ENCODE measurements at places on chromosomes 3 and 15. TPM values are rescaled to one million over a fixed set of nuclear protein-coding genes. Genes with fewer than 3 reads are reported as not detected.

DNA sequence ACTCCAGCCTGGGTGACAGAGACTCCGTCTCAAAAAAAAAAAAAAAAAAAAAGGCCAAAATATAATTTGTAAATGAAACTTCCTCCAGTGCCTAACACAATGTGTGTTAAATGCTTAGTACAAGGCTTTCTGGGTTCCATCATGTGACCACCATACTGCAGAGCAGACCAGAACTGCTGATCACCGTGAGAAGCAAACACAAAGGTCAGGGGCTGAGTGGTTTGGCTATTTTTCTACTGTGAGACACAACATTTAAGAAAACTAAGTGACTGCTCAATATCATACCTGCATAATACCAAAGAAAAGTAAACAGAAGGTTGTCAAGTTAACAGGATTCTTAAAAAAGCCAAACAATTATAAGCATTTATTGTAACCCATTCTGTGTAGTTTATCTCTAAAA is 13.2 kb downstream of the ABCC5 start:
- no peak for DNase-seq

- no peak for DNase-seq
Measured at GRCh38 chr15:60718661-60719069, 239.7 kb upstream of the ICE2 start.

The PLSCR5 gene
- under 0.01 TPM for total RNA-seq

DNA sequence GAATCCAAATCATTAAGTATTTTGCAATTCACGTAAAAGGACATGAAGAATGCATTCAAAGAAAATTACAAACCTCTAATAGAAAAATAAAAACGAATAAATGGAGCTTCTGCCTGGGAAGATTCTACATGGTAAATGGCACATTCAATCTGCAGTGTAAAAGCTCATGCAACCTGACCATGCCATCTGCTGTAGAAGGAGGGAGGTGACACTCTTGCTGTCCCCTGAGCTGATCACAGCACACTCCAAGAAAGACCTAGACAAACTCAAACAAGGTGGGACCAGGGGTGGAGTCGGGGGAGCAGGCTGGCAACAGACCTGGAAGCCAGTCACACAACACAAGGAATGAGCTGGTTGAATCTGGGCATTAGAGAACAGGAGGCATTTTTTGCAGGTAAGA is 101.8 kb downstream of the BDH1 start:
- no peak for DNase-seq

The ATR gene
- 35.1 TPM for total RNA-seq

- DNase-seq: no peak
Measured at GRCh38 chr3:48617559-48617958, 4.0 kb downstream of the TMEM89 start.

- no peak for DNase-seq
Measured at GRCh38 chr15:84684092-84684491, 26.1 kb upstream of the NMB start.

DNA sequence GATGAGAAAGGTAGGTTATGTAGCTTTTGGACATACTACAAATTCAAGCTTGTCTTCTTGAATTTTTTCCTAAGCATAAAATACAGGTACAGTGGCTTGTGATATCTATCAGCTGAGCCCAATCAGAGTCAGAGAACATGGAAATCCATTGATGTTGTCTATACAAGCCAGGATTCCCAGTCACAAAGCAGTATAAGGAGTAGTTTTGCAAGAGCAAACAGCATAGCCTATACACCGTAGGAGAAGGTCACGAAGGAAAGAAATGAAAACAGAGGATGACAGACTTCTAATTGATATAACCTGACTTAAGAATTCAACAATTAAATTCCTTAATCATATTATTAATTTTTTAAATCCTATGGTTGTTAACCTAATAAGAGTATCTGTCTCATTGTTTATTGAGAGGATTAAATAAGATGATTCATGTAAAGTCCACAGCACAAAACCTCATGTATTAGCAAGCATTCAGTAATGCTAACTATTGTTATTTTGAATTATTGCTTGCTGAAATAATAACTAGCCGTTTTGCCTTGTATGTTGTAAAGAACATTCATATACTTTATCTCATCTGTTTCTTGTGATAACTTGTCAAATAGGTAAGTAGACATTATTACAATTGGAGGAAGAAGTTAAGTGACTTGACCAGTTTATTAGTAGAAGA is 276.6 kb upstream of the ZPLD1 start:
- no peak for DNase-seq

DNA sequence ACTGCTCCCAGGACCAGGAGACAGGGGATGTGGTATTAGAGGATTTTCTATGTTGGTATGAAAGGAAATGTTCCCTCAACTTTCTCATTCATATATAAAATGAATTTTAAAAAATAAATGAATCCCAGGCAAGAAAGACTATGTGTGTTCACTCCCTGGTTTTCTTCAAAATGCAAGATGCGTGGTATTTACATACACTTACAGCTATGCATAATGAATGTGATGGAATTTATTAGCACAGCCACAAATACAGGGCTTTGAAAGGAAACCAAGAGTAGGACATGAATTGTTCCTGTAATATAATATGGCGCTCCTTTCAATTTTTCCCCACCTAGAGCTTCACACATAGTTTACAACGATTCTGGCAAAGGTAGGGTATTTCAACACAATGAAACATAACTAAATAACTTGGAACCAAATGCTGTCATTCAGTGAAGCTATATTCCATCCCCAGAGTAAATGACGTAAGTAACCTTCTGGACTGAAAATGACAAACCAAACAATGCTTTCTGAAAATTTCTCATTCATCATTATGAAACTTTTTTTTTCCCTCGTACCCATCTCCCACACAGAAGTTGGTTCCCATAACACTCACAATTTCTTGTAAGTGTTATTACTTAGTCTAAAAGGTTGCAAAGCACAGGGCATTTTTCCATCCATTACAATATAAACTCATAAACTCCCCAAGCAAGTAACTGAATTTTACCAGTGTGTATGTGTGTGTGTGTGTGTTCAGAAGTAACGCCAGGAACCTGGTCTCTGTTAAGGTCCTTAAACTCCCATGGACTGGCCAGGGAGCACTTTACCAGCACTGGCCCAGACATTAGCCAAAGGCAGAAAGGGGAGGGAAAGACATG is 41.8 kb downstream of the CBLB start:
- DNase-seq: no peak

GRCh38 chr15:88400084-88400483 is 67.1 kb downstream of the MRPL46 start:
- no peak for DNase-seq

DNA sequence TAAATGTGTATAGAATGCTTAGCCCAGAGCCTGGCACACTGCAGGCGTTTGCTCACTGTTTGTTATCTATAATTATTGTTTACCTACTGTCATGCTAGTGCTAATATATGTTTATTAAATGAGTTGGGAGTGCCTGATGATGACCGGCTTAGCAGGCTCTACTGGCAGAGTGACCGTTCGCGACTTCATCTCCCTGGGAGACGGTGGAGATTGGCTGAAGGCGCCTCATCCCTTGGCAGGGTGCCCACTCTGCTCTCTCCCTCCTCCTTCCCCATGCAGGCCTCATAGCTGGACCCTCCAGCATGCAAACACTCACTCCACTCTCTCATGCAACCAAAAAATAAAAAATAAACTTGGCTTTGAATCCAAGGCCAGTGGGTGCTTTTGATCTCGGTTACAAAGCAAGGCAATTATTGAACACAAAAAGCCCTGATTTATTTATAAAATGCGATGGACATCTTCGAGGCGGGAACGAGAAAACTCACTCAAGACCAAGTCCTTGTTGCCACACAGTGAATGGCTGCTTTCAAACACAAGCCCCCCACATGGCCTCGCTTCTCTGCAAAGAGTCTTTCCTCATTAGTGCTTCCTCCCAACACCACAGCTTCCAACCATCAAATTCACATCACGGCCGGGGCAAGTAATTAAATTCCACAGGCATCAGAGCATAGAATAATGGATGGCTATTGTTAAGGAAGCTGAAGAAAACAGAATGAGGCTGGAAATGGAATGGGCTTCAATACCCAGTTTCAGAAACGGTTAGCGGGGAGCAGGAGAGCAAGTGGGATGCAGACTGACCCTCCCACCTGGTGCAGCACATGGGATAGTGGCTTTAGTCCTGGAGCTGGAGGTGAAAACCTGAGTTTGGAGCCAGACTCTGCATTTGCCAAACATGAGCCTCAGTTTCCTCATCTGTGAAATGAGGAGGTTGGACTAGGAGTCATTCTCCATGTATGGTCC is 135.7 kb upstream of the RAD18 start:
- DNase-seq: peak; percentile 46

GRCh38 chr3:18725668-18726407 is 300.7 kb upstream of the SATB1 start:
- no peak for DNase-seq

DNA sequence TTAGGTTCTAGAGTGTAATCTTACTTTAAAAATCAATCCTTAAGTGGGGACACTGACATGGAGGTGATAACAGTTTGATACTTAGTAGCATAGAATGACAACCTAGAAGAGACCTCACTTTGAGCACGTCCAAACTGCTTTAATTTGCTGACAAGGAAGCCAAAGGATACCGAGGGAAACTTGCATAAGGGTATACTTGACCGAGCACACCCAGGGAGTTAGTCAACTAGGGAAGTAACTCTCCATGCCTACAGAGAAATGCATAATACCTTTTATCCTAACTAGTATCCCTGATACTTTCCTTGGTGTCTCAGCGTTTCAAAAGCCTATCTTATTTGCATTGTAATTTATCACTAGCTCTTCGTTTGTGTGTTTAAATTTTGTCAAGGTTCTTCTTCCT is 5.5 kb upstream of the TPRG1 start:
- DNase-seq: no peak

GRCh38 chr15:29669823-29670222 is 152.4 kb downstream of the TJP1 start:
- DNase-seq: no peak

The GLDN gene
- total RNA-seq: 2.0 TPM

The SCN11A gene
- total RNA-seq: under 0.01 TPM

GRCh38 chr3:25900161-25900560 is 110.3 kb downstream of the OXSM start:
- no peak for DNase-seq

GRCh38 chr15:59283717-59284391 is 77.2 kb downstream of the LDHAL6B start:
- DNase-seq: no peak

The GOLGA6D gene
- total RNA-seq: not detected
